ENCODE measurements at places on chromosomes 3 and 15.
A peak's percentile ranks its signal among the peaks of the same experiment; 100 is the strongest.

GRCh38 chr3:64578062-64578770 lies 109.6 kb downstream of the ADAMTS9 start:
- DNase-seq = no peak

DNA sequence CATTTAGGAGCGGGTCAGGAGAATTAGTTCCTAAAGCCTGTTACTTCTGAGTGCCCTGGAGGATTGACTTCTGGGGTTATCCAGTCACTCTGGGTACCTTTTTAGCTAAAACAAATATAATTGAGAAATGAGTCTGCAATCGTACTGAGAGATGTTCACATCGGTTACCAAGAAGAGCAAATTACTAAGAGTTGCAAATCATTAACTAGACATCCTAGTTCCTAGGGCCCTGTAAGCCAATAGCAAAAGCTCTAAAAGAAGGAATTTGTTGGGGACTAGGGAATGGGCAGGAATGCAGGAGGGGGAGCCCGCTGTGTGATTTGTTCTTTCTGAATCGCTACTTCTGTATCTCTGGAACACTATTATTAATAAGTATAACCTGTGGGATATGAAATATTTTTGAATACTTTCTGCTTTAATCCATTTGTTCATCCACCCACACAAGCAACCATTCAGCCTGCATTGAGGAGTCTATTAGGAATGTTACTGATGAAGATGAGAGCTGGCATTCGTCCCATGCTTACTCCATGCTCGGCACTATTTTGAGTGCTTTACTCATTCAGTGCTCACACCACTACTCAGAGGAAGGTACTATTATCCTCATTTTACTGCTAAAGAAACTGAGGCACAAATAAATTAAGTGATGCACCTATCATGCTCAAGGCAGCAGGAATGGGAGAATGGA lies 31.5 kb upstream of the KY start:
- DNase-seq = no peak

DNA sequence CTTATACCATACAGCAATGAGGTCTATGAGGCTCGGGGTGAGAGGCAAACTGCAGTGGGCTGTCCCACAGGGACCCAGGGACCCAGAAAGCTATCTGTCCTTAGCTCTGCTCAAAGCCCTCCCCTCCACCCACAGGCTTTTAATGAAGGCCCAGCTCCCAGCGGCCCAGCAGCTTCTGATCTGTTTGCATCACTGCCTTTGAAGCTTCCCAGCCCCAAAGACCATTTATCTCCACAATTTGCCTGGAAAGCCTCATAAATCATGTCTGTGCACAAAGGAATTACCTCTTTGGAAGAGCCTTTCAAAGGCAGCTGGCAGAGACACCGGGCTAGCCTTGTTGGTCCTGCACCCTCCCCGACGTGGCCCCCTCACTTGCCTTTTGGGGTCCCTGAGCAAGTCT lies 123.9 kb downstream of the RAB11A start:
- no peak for DNase-seq

DNA sequence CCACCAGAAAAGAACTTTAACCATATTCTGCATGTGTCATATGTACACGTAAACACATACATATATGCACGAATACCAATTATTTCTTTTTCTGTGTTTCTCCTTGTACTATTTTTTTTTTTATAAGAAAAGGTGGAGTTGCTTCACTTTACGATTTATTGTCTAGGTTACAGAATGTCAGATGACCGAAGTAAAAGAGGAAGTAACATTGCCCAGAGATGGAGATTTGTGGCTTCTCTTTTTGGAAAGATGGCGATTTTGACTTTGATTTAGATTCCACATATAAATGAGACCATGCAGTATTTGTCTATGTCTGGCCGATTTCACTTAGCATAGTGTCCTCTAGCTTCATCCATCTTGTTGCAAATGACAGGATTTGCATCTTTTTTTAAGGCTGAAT lies 293.1 kb downstream of the SV2B start:
- DNase-seq = no peak

DNA sequence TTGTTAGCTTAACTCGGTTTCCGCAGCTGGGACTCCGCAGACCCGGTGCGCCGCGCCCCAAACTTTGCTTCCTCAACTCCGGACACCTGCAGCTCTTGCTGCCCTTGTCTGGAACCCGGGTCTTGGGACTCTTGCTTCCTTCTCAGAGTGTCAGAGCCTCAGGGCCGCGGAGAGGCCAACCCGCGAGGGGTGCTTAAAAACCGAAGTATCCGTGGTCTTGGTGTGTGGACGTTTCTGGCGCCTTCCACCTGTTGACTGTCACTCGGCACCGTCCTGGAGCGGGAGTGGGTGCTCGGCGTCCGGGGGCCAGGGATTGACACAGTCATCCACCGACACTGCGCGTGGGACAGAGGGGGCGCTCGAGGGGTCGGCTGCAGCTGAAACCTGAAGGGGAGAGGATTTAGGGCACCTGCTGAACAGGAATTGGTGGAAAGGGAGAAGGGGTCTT lies 386 bp downstream of the SQOR start:
- peak; percentile 70 for DNase-seq

- DNase-seq = no peak
These were observed 1047.3 kb downstream of the MCTP2 start for GRCh38 chr15:95278532-95279245.

- DNase-seq = no peak
These were observed 130.4 kb downstream of the PCCB start for GRCh38 chr3:136380530-136380929.

GRCh38 chr3:136835813-136836510 lies 17.0 kb downstream of the SLC35G2 start:
- no peak for DNase-seq

GRCh38 chr15:70062321-70062956 lies 35.3 kb downstream of the TLE3 start:
- DNase-seq = no peak

DNA sequence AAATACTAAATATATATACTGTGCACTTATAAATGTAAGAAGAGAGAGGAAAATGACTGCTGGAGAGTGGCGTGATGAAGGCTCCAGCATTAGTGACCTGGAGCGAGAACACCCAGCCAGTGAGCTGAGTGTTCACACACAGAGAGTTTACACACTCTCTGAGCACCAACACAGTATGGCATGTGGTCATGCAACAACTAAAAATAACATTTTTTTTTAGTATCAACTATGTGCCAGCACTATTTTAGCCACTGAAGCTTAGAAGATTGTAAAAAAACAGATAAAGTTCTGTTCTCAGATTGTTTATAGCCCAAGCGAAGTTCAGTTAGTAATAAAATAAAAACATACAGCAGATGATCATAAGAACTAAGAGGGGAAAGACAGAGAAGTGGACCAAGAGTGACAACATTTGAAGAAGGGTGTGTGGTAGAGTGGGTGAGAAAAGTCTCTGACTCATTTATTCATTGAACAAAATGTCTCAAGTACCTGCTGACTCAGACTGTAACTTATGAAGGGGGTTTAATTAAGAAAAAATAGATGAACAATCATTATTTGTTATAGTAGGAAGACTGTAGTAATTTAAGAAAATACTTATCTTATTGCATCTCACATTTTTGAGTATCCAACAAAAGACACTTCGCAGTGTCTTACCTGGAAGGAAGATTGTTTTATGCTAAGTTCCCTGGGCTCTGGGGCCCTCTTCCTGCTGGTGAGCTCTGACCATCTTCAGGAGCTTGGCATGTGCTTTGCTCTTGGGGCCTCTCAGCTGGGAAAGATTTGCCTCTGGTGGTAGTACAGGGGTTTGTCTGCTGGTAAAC lies 43.8 kb downstream of the GAP43 start:
- no peak for DNase-seq

GRCh38 chr3:58237941-58238681 lies 519 bp downstream of the ABHD6 start:
- DNase-seq = peak; percentile 68

DNA sequence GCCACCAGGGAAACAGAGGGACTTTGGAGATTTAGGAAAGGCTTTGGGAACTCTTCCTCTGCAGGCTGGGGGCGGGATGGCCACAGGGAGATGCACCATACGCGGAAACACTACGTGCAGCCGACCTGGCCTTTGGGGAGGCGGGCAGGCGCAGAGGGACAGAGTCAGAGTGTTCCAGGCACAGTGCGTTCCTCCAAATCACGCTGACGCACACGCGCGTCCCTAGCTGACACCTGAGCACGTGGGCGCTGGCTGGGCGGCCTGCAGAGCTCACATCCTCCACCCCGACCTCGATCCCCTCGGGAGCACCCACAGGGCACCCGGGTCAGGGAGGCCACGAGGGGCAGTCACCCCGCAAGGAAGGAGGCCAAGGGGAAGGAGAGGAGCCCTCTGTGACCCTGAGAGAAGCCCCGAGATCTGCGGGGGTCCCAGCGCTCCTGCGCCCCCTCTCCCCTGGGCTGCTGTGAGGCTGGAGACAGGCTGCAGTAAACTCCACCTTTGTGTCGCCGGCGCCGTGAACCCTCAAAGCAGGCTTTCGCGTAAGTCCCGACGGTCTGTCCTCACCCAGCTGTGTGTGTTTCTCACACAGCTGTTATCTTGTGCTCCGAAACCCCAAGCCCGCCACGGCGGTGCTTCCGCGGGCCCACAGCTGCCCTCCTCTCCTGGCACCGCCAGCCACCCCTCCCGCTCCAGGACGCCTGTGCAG lies 196.3 kb downstream of the OCA2 start:
- no peak for DNase-seq
